ENCODE measurements at places on chromosomes 1 and 21.

GRCh38 chr1:113459279-113459678 is 69.0 kb downstream of the MAGI3 start:
- no peak for DNase-seq

DNA sequence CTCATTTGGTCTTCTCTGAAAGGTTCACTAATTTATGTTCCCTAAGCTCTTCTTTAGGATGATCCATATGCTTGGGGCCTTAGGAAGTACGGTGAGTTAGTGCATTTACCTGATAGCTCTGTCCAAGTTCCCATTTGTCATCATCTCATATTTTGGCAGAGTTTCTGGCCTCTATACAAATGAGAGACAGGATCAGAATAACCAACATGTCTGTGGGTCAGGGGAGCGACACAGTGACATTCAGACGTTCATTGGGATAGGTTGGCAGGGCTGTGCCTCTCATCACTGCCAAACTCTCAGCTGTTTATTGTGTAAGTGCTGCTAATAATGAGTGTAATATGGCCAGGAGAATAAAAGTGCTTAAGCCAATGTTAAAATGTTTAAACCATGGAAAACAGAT is 561.1 kb upstream of the ZRANB2 start:
- DNase-seq = no peak

DNA sequence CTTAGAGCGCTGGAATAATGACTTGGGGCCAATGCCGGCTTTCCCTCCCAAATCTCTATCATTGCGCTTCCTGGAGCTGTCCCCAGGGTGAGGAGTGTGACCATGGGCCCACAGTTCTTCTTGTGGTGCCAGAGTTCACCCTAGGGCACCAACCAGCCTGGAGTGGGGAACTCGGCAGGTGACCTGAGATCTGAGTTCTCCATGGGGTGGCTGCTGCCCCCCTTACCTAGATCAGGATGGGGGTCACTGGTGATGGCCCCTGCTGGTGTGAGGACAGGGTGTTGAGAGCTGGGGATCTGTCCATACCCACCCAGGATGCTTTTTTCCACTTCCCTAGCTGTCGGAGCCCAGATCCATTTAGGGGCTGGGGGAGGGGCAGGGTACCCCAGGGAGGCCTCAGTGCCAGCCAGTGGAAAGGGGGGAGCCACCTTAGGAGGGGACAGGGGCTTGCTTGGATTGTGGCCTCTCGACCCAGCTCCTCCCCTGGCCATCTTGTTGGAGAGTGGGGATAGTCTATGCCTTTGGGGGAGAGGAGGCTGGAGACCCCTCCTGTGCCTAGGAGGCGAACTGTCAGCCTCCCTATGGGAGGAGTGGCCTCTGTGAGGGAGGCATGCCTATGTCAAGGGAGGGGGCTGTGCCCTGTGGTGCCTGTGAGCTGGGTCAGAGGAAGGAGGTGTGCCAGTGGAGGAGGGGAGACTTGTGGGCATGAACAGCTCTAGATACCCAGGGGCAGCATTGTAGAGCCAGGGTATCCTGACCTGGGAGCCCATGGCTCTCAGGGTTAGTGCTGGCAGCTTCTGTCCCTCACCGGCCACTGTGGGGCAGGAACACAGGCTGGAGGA is 1.7 kb downstream of the FOXO6 start:
- DNase-seq = no peak

- DNase-seq = no peak
Observed at GRCh38 chr1:204345438-204345841, 14.3 kb downstream of the PLEKHA6 start.

- DNase-seq = no peak
Observed at GRCh38 chr1:43622901-43623780, 26.8 kb upstream of the KDM4A start.

GRCh38 chr21:42601656-42602055 is 51.8 kb upstream of the PDE9A start:
- no peak for DNase-seq

- DNase-seq = peak; percentile 33
Observed at GRCh38 chr1:206050655-206051235, 2.2 kb upstream of the RHEX start.

Data from stimulated activated CD4-positive, alpha-beta T cell treated with anti-CD3 and anti-CD28 coated beads, Interleukin-12 subunit alpha, Interleukin-12 subunit beta, amount 100 ng/mL, for 4 hours (primary cell).